ENCODE measurements at places on chromosomes 16 and 17. TPM values are rescaled to one million over a fixed set of nuclear protein-coding genes. Genes with fewer than 3 reads are reported as not detected.
A peak's percentile ranks its signal among the peaks of the same experiment; 100 is the strongest.

Gene ADCY9
- polyA plus RNA-seq: 15.6 TPM

Gene NEUROD2
- polyA plus RNA-seq: 0.14 TPM

Gene SLX1B
- 5.3 TPM for polyA plus RNA-seq

Gene XYLT1
- polyA plus RNA-seq: 6.0 TPM

Gene CYGB
- polyA plus RNA-seq: 9.1 TPM

Gene UMOD
- polyA plus RNA-seq: not detected

Gene CUEDC1
- polyA plus RNA-seq: 49.2 TPM

DNA sequence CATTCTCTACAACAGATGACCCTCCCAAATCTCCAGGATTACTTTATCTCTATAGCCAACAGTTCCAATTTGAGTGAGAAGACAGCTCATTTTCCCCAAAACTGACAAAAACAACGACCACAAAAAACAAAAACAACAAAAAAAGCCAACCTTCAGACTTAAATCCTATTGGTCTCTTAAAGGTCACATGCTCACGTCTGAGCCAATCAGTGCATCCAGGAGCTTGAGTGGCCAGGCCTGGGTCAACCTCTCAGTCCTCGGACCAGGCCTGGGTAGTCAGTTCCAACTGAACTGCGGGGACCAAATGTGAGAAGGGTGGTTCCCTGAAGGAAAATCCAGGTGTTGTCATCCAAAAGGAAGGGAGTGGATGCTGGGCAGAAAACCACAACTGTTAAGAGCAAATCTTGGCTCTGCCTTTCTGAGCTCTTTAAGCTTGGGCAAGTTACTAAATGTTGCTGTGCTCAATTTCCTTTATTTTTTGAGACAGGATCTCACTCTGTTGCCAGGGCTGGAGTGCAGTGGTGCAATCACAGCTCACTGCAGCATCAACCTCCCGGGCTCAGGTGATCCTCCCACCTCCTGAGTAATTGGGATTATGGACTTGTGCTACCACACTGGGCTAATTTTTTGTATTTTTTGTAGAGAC is 43.0 kb upstream of the MSI2 start:
- no peak for DNase-seq

DNA sequence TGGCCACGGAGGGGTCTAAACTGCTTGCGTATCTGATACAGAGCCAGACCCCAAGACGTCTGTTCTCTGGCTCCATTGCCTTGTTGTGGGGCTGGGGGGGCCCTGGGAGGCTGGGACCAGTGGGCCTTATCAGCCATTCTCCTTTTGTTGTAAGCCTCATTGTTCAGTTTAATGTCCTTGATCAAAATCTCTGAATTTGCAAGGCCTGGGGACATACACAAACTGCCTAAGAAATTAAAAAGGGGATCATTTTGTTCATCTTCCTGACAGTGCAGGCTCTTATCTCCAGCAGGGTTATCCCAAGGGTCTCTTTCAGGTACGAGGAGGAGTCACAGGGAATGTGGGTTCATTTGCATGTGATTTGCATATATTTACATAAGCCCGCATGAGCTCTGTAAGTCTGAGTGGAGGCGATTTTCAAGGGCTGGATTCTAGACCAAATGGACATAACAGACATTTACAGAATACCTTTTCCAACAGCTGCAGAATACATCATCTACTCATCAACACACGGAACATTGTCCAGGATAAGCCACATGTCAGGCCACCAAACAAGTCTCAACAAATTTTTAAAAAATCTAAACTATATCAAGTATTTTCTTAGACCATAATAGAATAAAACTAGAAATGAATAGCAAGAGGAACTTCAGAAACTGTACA is 269.8 kb downstream of the RBFOX1 start:
- DNase-seq: peak; percentile 24

GRCh38 chr17:31740611-31741082 is 118.4 kb downstream of the COPRS start:
- DNase-seq: peak; percentile 73

- DNase-seq: no peak
These were observed 46.3 kb downstream of the PEMT start for GRCh38 chr17:17545031-17545820.

- DNase-seq: no peak
These were observed 841 bp upstream of the RAB5C start for GRCh38 chr17:42155614-42156045.

DNA sequence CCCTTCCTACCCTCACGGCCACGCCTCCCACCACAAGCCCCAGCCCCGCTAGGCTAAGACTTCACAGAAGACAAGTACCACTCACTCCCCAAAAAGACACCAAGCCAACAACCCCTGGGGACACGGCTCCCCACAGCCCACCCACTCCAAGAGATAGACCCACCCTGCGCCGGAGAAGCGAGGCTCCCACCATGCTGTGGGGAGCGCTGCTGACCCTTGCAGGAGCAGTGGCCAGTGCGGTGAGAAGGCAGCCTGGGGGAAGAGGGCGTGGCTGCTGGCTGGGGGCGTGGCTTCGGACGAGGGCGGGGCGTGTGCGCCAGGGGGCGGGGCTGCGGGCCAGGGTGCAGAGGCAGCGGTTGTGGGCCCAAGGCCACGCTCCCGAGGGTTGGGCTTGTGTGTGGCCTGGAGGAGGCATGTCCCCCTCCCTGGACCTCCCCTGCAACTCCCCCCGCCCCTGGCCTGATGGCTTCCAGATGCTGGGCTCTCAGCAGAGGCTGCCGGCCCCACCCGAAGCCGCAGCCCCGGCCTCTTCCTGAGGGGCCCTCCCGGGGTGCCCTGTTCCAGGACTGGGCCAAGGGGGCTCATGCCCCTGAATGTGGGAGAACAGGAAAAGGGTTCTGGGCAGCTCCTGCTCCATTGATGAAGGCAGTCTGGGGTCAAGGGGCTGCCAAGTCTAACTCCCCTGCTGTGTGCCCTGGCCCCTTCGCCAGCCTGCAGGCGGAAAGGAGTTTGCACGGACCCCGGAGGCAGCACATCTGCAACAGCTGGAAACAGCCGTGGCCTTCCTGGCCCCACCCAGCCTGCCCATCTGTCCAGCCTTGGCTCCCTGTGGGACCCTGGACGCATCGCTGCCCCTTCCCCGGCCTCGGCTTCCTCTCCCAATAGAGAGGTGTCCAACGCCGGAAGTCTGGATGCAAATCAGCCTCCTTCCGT is 9.1 kb downstream of the TFAP4 start:
- DNase-seq: peak; percentile 93

GRCh38 chr16:78754713-78755112 is 655.3 kb downstream of the WWOX start:
- no peak for DNase-seq

DNA sequence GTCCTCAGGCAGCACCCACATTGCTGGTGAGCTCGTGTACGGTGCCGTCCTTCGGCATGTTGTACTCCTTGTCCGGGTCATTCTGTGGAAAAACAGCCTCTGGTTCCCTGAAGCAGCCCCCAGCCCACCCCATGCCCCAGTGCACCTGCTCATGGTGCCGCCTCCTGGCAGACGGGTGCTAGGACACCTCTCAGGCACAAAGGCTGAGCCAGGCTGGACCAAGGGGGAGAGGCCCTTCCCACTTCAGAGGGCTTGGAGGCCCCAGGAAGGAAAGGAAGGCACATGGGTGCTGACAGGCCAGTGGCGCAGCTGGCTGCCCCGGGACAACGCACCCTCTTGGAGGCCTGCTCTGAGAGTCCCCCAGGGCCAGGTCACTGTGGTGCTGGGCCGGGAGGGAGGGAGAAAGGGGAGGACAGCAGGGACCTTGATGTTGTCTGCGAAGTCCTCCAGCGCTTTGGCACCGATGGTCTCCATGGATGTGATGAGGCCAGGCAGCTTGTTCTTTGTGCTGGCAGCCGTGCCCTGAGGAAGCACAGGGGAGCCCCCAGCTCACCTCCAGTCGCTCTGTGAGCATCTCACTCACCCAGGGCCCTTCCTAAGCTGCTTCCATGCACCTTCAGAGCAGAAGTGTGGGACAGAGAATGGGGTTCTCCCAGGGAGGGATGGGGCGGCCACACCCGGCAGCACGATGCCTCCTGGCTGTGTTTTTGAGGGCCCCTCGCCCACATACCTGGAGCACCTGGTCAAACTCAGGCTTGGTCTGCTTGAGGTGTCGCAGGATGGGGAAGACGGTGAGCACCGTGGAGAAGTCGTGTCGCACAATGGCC is 9.3 kb downstream of the ZACN start:
- DNase-seq: no peak

GRCh38 chr17:55708175-55708974 is 14.3 kb downstream of the TMEM100 start:
- no peak for DNase-seq

DNA sequence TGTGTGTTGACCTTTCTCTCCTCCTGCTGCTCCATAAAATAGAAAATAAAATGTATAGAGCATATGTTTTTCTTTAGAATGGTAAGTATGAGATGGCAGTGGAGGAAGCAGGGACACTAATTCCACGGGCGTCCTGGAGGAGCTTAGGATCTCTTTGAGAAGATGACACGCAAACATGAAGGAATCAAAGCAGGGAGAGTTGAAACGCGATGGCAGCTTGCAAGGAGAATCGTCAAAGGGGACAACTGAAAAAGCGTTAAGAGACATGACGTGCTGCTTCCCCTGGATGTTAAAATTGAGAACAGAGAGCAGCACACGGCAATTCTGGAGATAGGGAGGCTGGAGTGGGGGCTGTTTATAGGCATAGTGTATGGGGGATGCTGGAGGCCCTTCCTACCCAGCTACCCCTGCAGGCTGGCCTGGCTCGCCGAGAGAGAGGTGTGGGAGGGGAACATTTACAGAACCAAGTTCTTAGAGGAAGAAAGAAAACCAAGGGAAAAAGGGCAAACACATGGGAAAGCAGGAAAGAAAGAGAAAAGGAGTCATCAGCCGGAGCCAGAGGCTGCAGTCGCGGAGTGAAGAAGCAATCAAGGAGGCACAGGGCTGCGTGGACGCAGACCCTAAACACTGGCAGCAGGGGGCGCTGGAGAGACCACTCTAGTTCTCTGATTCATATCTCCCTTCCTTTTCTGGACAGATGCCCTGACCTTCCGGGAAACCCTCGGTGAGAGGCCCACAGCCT is 55.8 kb downstream of the MYH13 start:
- DNase-seq: peak; percentile 38

GRCh38 chr16:27759301-27759871 is 209.4 kb downstream of the KATNIP start:
- DNase-seq: peak; percentile 15

DNA sequence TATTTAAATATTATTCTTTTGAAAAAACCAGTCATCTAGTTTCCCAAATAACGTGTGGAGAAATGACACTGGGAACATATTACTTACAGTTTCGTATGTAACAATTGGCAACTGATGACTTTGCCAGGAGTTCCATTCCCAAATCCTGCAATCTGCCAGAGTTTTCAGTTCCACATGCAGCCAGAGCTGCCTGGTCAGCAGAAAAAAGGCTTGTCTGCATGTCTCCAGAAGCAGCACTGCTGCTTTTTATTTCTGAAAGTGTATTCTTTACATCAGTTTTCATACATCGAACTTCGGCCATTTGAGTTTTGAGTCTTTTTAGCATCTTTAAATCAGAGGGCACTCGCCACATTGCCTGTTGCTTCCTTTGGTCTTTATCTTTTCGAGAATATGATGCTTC is 78.4 kb downstream of the TRIM37 start:
- no peak for DNase-seq

- peak; percentile 52 for DNase-seq
These were observed 14.1 kb downstream of the C17orf67 start for GRCh38 chr17:56819431-56820145.

DNA sequence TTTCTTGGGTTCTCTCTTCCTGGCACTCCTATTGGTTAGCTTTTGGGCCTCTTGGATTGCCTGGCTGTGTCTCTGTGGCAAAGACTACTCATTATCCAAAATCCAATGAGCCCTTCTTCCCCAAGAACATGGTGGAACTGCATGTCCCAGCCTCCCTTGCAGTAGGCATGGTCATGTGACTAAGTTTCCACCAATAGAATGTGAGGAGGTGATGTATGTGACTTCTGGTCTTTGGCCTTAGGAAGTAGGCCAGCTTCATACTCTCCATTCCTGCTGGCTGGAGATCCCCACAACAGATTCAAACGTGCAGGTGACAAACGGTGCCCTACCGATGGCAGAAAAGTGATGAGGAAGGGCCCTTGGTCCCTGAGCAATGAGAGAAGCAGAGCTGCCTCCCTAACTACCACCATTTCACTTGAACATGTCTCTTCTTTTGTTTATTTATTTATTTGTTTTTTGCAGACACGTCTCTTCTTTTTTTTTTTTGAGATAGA is 17.3 kb upstream of the SPN start:
- no peak for DNase-seq

- DNase-seq: peak; percentile 91
These were observed 51.7 kb upstream of the MTSS2 start for GRCh38 chr16:70737377-70738082.

- no peak for DNase-seq
These were observed 103.4 kb downstream of the ZNF778 start for GRCh38 chr16:89320782-89321501.

DNA sequence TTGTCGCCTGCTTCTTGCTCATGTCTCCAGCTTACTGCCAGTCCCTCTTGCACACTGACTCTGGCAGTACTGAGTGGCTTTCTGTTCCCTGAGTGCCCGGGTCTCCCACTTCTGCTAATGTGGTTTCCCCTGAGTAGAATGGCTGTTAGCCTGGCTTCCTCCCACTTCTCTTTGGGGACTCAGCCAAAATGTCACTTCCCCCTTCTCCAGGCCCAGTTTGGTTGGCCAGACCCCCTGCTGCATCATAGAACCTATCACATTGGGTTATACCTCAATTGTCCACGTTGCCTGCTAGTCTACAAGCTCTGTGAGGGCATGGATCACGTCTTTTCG is 304.4 kb downstream of the HS3ST3B1 start:
- peak; percentile 17 for DNase-seq

DNA sequence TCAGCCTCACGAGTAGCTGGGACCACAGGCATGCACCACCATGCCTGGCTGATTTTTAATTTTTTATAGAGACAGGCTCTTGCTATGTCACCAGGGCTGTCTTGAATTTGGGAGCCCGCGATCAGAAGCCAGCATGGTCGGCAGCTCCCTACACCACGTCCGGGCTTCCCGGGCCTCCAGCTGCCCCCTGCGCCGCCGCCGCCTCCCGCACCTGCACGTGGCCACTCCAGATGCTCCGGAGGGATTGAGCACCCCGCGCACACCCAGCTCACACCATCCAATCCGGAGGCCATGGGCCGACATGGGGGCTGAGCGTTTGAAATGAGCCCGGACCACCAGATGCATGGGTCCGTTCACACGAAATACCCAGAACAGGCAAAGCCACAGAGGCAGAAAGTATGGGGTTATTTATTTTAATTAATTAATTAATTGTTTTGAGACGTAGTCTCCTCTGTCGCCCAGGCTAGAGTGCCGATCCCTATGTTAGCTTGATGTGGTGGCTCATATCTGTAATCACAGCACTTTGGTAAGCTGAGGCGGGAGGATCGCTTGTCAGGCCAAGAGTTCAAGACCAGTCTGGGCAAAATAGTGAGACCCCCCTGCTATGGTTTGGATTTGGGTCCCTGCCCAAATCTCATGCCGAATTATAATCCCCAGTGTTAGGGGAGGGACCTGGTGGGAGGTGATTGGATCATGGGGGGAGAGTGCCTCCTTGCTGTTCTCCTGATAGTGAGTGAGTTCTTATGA is 17.1 kb upstream of the PDXDC1 start:
- DNase-seq: no peak

DNA sequence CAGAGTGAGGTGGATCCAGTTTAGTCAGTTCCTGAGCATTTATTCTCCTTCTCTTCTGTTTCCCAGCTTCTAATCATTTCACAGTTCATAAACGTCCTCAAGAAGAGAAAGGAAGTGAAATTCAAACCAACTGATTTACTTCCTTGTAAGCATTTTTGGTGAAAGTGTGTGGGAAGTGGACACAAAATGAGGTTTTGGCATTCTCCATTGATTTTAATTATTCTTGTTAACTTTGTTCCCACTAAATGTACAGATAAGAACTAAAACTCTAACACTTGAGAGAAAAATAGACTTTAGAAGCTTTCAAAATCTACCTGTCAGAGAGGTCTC is 42.7 kb upstream of the CORO6 start:
- no peak for DNase-seq

GRCh38 chr17:59899099-59899498 is 6.2 kb downstream of the RPS6KB1 start:
- DNase-seq: no peak

Measured in muscle of back (tissue), 13 donors.